ENCODE measurements at places on chromosomes 13 and 19.
A peak's percentile ranks its signal among the peaks of the same experiment; 100 is the strongest.

DNA sequence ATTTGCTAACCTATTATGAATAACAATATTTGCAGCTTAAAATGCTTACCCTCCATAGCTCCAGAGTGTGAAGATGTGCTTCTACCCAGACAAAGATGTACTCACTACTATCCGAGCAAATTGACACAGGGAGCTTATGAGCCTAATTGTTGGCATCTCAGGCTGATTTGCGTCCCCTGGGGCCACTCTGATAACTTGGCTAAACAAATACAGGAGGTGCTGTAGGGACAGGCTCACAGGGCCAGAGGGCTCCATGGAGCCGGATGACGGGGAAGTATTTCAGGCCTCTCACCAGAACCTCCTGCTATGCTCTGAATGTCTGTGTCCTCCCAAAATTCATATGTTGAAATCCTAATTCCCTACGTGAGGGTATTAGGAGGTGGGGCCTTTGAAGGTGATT is 26.7 kb upstream of the C19orf12 start:
- no peak for DNase-seq

GRCh38 chr19:11239377-11240000 is at the start of gene ANGPTL8:
ANGPTL8 (plus strand) TSS chr19:11239619; CDS start chr19:11239638, 19 bp downstream.
- no peak for DNase-seq

DNA sequence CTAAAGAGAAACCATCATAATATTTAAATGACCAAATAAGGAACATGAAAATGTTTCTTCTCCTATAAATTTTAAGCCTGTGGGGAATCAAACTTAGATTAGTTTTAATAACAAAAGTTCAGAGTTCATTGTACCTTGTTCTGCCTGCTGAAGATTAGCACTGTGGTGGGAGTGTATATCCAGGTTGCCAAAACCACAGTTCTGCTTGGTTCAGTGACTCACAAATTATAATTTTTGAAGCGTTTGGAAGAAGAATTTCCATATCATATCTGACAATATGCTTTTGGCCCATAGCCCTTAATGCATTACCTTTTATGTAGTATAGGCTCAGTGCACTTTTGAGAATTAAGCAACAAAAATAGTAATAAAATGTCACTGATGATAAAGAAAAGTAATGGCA is 545.2 kb downstream of the GPC6 start:
- no peak for DNase-seq

GRCh38 chr19:15197275-15197941 is 3.4 kb downstream of the NOTCH3 start:
- no peak for DNase-seq

DNA sequence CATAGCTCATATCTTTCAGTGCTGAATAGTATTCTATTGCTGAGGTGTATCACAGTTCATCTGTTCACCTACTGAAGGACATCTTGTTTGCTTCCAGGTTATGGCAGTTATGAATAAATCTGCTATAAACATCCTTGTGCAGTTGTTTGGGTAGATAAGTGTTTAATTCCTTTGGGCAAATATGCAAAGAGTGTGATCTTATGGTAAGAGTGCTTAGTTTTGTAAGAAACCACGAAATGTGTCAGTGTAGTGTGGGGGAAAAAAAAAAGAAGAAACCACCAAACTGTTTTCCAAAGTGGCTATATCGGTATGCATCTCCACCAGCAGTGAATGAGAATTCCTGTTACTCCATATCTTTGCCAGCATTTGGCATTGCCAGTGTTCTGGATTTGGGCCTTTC is 93.3 kb downstream of the PIBF1 start:
- DNase-seq = no peak

DNA sequence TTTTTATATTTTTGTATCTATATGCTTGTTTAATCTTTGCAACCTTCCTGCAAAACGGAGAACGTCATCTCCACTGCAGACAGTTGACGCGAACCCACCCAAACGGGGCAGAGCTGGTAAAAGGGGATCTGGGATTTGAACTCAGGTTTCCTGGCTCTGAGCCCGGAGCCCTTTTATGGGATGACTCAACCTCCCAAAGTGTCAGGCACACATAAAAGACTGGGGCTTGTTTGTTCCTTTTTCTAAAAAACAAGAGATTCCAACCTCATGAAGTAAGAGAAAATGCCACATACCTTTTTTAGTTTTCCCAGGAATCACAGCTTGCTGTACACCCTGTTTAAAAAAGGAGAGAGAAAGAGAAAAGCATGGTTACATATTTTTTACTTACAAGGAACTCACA is 78.9 kb downstream of the GADD45B start:
- DNase-seq = no peak

GRCh38 chr13:111562716-111563115 is 242.3 kb downstream of the TEX29 start:
- DNase-seq = no peak

DNA sequence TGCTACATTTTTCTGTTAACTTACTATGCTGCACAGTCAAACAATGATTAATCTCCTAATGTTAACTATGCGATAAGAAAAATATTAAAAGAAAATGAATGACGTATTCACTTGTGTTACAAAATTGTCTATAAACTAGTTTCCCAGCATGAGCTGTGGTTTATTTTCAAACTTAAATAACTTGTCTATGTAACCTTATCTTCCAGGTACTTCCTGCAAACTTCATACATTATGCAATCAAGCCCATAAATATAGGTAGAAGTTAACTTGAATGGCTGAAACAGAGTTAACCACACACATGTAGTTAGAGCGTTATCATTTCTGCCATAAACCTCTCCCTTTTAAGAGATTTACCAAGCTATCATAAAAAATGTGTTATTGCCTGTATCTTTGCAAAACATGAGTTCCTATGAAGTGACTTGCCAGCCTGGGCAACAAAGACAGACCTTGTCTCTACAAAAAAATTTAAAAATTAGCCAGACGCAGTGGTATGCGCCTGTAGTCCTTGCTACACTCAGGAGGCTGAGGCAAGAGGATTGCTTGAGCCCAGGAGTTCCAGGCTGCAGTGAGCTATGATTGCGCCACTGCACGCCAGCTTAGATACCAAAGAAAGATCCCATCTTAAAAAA is 17.7 kb upstream of the KLF5 start:
- no peak for DNase-seq

DNA sequence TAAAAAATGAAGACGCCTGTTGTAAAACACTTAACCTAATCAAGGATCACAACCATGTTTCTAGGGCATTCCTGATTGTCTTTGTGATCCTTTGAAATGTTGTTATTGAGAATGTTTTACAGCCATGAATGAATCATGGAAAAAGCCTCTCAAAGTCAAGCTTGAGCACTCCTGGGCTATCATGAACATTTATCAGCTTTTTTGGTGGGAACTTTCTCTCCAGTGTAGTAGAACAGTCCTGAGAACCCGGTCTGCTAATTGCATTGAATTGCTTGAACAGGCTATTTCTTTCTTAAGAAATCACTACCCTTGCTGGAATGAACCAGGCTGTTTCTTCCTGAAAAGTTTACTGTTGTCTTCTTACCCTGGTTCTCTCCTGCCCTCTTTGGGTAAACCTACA is 516.5 kb downstream of the FGF9 start:
- DNase-seq = no peak

GRCh38 chr13:106343836-106344235 is 191.6 kb downstream of the EFNB2 start:
- DNase-seq = no peak

GRCh38 chr19:58154679-58155648 is 4.4 kb upstream of the ZNF329 start:
- peak; percentile 28 for DNase-seq

All from NCI-H187 treated with DMSO at 0.1 percent for 48 hours (cell line).